ENCODE measurements at places on chromosomes 2 and 18.

DNA sequence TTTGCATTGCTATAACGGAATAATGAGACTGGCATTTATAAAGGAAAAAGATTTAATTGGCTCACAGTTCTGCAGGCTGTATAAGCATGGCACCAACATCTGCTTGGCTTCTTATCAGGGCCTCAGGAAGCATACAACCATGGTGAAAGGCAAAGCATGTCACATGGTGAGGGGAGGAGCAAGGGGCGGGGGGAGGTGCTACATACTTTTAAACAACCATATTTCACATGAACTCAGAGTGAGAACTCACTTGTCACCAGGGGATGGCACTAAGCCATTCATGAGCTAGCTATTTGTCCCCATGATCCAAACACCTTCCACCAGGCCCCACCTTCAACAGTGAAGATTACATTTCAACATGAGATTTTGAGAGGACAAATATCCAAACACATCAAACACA is 188.7 kb downstream of the MBD5 start:
- no peak for DNase-seq

DNA sequence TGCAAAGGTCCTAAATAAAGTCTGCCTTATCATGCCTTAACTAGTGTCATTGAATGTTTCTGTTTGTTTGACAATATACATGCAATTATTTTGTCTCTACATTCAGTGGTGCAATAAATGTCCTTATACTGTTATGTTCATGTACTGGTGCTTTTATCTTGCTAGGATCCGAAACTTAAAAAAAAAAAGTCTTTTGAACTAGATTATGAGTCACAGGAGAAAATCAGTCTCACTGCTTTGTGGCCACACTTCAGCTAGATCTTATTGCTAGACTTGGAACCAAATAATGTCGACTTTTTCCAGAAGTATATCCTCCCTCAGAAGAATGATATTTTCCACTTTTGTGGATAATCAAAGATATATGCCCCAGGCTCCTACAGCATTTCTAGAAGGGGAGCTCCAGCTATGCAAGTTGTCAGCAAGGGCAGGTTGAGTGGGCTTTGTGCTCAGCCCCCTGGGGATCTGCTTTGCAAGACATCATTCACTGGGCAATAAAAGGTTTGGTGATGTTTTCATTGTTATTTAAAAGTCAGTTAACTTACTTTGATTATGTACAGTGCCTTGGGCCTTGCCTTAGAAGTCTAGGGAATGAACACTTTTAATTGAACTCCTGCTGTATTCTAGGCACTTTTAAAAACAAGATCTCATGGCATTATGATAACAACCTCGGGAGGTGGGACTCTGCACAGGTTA is 157.1 kb upstream of the LRRTM1 start:
- DNase-seq, result no peak

- no peak for DNase-seq
Observed at GRCh38 chr18:58315041-58315440, 271.0 kb downstream of the NEDD4L start.

- DNase-seq, result no peak
Observed at GRCh38 chr2:200788121-200788718, 23.5 kb upstream of the BZW1 start.

DNA sequence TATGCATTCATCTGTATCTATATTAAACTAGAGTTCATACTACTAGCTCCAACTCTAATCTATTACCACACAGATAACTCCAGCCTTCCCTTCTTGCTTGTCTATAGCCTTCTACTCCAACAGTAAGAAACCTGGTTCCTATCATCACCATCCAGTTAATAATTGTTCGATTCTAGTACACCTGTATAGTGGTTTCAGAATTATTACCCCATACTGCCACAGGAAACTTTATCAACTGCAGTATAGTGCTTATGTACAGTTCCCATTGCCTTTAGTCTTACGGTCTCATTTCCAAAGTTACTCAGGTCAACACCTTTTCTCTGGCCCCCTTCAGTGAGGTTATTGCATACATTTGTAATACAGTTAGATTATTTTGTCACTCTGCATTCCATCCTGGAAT is 14.5 kb downstream of the METTL8 start:
- no peak for DNase-seq

- DNase-seq, result no peak
Observed at GRCh38 chr2:52710810-52711618, 1056.6 kb upstream of the CHAC2 start.

- no peak for DNase-seq
Observed at GRCh38 chr2:37587817-37588216, 83.6 kb downstream of the CDC42EP3 start.

- DNase-seq, result no peak
Observed at GRCh38 chr18:25111377-25112288, 240.3 kb downstream of the ZNF521 start.

DNA sequence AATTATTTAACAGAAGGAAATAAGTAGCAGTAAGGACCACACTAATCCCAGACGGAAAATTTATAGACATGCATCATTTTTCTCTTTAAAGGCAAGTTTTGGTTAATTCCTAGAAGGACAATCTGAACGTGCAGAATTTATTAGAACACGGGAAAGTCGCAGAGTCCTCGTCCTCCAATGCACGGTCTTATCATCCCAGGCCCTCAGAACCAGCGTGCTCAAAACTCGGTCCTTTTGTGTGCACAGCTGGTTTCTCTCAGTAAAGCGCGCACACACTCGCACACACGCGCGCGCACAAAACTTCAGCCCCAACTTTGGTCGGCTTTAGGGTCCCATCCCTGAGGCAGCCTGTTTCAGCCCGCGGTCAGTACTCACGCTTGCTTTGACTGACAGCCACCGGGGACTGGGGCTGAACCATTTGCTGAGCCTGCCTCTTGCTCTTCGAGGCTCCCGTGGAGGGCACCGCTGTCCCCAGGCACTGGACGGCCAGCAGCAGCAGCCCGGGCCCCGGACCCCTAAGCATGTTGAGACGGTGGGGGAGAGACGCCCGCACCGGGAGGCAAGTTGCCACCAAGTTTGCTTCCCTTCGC is 493 bp downstream of the FN1 start:
- peak; percentile 9 for DNase-seq

DNA sequence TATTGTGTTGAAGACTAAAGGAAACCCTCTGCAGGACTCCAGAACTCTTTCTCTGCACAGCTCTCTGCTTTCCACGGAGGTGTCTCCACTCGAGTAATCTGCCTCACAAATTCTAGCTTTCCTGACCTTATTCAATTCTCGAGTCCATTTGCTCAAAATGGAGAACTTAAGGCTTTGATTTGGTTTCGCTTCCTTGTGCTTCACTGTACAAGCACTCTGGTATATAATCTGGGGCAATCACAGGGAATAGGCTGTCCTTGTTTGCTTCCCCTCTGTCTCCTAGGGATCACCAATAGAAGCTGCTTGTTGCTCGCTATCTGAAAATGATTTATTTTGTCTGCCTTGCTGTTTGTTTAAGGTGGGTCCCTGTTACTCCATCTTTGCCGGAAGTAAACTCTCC is 129.1 kb upstream of the DOCK10 start:
- peak; percentile 78 for DNase-seq

DNA sequence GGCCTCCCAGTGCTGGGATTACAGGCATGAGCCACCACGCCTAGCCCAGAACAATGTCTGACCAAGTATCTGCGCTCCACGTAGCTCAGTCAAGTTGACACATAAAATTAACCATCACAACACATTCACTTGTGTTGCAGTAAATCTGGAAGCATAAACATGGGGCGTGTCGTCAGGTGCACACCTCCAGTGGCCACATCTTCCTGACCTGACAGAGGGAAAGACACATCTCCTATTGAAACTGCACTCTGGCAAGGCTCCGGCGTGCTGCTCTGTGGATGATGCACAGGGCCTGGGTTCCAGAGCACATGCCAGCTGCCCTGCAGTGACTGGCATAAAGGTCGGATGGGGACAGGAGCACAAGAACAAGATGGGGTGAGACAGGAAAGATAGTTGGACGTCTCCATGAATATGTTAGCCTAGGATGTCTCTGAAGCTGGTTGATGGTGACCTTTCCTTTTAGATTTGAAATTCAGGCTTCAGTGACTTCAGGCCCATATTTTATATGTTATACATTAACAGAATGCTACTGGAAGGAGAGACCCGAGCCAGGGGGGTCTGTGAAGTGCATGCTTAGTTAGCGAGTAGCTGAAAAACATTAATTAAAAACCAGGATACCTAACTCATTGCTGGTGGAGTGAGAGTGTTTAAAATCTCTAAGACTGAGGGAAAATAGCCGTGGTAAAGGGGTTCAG is 10.9 kb downstream of the IMPA2 start:
- DNase-seq, result no peak

DNA sequence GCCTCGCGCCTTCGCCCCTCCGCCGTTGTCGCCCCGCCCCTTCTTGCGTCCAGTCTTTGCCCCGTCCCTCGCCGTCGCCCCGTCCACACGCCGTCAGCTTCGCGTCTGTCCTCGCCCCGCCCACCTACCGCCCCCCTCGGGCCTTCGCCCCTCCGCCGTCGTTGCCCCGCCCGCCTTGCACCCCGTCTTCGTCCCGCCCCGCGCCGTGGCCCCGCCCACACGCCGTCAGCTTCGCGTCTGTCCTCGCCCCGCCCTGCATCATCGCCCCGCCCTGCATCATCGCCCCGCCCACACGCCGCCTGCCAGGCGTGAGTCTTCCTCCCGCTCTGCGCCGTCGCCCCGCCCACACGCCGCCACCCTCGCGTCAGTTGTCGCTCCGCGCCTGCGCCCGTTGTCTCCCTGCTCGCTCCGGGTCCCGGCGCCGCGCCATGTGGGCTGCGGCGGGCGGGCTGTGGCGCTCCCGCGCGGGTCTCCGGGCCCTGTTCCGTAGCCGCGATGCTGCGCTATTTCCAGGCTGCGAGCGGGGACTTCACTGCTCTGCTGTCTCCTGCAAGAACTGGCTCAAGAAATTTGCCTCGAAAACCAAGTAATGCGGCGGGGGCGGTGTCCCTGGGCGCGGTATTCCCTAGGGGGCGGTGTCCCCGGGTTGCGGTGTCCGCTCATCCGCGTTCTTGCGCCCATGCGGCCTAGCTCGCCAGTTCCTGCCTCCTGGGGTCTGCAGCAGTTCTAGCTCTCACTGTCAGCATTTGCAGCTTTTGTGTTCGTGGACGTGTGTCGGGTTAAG is at the start of gene RBFA:
Gene RBFA (plus strand): TSS at position 367 of the 784 bp plus-strand sequence. CDS start 62 bp downstream, at position 429.
- peak; percentile 100 for DNase-seq

GRCh38 chr2:161233858-161234431 is 73.7 kb downstream of the TANK start:
- DNase-seq, result no peak

DNA sequence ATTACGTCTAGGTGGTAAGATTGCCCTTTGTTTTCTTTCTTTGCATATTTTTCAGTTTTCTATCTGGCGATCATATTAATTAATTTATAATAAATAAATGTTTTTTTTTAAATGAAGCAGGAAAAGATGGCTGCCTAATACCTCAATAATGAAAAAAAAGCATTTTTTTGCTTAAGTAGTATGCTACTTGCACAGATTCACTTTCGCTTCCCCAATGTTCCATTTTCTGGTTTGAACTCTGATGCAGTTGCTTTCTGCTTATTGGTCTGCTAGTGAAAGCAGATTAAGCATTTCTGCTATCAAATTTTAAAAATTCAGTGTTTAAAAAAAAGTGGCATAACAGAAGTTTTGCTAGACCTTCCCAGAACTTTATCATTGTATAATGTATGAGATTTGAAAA is 11.9 kb upstream of the TMEM182 start:
- DNase-seq, result peak; percentile 42

GRCh38 chr2:160368988-160369930 is 124.3 kb downstream of the RBMS1 start:
- DNase-seq, result no peak

DNA sequence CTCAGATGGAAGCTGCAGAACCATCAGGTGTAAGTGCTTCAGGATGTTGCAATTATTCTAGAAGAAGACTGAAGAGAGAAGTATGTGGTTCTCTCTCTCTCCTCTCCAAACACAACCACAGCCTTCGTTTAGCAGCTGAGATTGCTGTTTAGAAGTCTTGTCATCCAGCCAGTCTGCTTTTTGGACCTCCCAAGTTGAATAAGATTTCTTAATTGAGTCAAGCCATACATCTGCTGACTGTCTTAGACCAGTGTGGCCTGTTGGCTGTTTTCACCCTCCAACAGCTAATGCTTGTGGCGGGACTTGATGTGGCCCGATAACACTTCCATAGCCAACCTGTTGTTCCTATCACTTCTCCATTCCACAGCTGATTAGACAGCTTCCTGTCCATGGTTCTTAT is 91.3 kb upstream of the TMEM17 start:
- no peak for DNase-seq

- no peak for DNase-seq
Observed at GRCh38 chr2:231579560-231579959, 13.1 kb upstream of the TEX44 start.

DNA sequence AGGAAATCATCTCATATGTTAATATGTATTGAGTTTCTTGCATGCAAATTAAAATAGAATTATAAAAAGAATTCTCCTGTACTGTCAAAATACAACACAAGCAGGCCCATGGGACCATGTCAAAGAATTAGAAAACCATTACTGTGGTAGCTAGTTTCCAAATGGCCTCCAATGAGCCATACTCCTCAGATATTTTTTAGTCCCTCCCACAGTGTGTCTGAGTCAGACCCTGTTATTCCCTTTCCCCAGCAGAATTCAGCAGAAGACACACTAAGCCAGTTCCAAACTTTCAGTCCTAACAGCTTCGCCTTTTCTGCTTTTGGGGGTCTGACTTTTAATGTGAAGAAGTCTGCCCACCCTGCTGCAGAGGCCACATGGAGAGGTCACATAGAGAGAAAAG is 86.7 kb downstream of the FIGN start:
- no peak for DNase-seq

DNA sequence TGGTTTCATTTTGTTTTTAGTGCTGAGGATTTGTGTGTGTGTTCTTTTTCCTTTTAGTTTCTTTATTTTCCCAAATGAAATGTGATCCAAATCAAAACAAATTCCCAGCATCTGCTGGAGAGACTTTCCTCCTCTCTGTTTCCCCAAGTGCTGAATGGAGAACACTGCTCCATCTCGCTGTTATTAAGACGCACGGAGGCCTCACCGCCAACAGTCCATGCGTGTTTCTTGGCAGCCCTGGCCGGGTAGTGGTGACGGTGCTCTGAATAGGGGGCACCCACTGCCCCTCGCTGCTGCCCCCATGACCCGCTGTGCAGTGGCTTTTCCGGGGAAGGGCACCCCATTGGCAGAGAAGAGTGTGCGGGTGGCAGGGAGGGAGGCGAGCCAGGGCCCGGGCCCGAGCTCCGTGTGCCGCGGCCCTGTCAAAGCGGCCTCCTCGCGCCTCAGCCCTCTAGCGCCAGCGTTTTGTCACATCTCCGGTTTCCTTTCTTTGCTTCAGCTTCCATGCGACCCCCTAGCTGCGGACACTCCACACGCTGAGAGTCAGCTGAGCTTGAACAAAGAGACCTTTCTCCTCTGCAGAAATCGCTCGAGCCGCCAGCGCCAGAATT is 473.7 kb upstream of the SALL3 start:
- no peak for DNase-seq

DNA sequence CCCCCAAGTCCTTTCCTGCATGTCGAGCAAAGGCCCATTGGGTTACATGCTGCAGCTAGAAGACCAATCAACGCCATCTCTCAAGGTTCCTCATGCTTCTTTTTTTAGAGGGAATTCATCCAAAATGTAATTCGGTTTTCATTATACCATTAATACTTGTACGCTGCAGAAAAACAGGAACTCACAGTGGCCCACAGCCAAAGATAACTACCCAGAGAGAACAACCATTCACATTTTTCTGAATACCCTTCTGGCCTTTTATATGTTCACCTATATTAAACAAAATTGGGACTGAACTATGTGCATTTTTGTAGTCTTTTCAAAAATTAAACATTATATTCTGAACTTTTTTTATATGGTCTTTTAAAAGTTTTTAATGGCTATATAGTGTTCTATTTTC is 25.8 kb downstream of the FARP2 start:
- no peak for DNase-seq
